ENCODE measurements at places on chromosomes 13 and 19.

GRCh38 chr13:49353908-49354307 is 90.0 kb downstream of the CAB39L start:
- DNase-seq, result no peak

- no peak for DNase-seq
Measured at GRCh38 chr19:13159713-13160112, 9.5 kb downstream of the IER2 start.

- peak; percentile 38 for DNase-seq
Measured at GRCh38 chr19:13150931-13151604, 857 bp downstream of the IER2 start.

- no peak for DNase-seq
Measured at GRCh38 chr13:22076658-22077057, 405.8 kb downstream of the FGF9 start.

DNA sequence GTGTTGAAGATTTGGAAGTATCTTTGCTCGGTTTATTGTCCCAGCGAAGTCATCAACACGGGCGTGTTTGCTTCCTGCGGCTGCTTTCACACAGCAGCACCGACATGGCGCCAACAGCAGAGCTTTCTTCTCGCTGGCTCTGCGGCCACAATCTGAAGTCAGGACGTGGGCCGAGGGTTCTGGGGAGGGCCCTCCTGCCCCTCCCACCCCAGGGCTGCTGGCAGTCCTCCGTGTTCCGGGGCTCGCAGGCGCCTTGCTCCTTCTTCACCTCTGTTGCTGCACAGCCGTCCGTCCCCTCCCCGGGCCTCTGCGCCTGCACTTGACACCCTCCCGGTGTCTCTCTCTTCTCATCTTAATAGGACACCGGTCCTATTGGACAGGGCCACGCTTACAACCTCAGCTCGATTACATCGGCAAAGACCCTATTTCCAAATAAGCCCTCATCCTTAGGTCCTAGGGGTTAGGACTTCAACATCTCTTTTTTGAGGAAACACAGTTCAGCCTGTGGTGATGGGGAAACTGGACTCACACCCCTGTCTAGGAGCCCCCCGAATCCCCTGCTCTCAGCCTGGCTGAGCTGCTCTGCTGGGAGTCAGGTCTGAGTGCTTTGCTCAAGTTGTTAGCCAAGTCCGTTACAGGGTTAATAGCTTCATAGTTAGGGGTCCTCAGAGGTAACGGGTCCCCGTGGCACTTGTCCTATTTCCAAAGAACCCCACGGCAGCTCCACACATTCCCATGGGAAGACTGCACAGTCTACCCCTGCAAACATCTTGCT is 2.7 kb upstream of the TEX29 start:
- DNase-seq, result no peak

GRCh38 chr19:16153582-16154336 is 10.3 kb downstream of the HSH2D start:
- DNase-seq, result no peak

DNA sequence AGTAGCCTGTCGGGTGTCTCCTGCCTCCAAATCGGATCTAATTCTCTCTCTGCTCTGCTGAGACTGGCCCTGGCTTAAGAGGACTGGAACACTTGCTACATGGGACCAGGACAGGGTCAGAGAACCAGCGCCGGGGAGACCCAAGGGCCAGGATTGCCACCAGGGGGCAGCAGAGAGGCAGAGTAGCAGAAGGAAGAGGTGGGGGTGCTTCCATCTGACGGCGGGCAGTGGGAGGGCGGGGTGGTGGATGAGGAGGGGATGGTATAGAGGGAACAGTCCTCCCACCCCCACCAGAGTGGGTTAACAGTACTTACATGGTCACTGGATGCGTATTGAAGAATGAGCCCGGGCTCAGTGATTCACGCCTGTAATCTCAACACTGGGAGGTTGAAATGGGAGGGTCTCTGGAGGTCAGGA is 11.9 kb downstream of the SELENOW start:
- DNase-seq, result peak; percentile 89

GRCh38 chr19:1263188-1263587 is 5.9 kb upstream of the CIRBP start:
- no peak for DNase-seq

GRCh38 chr13:28734906-28735305 is 16.1 kb upstream of the SLC46A3 start:
- no peak for DNase-seq

- no peak for DNase-seq
Measured at GRCh38 chr13:109804654-109805053, 18.3 kb upstream of the IRS2 start.

GRCh38 chr13:79382545-79383275 is 23.3 kb downstream of the RBM26 start:
- DNase-seq, result no peak

DNA sequence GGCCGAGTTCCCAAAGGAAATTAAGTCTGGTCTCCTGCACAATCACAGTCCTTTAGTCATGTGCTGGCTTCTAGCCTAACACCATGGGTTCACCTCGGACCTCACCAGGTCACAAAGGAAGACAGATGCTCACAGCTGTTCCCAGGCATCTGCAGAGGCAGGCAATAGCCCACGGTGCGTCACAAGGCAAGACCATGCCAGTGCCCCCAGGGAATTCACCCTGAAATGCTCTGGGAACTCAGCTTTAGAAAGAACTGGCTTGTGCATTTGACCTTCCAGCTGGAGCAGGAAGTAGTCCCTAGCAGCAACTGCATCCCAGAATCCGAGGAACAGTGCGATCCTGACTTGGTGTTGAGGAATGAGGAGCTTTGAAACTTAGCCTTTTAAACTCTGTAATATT is 96.8 kb upstream of the WASF3 start:
- DNase-seq, result no peak

- peak; percentile 34 for DNase-seq
Measured at GRCh38 chr19:18496167-18496979, 25.5 kb downstream of the ELL start.

DNA sequence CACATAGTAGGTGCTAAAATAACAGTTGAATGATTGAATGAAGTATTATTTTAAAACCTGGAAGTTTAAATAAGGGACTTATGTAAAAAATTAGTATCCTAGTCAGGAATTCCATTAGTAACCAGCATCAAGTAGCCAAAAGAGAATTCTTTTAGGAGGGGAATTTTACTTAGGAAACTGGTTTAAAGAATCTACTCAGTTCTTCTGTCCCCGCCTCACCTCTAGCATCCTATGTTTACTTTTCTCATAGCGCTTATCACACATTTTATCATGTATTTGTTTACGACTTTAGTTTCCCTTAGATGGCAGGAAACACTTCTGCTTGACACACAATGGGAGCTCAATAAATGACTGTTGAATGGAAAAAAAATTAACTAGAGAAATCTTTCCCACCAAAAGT is 229.0 kb downstream of the KLF5 start:
- no peak for DNase-seq

DNA sequence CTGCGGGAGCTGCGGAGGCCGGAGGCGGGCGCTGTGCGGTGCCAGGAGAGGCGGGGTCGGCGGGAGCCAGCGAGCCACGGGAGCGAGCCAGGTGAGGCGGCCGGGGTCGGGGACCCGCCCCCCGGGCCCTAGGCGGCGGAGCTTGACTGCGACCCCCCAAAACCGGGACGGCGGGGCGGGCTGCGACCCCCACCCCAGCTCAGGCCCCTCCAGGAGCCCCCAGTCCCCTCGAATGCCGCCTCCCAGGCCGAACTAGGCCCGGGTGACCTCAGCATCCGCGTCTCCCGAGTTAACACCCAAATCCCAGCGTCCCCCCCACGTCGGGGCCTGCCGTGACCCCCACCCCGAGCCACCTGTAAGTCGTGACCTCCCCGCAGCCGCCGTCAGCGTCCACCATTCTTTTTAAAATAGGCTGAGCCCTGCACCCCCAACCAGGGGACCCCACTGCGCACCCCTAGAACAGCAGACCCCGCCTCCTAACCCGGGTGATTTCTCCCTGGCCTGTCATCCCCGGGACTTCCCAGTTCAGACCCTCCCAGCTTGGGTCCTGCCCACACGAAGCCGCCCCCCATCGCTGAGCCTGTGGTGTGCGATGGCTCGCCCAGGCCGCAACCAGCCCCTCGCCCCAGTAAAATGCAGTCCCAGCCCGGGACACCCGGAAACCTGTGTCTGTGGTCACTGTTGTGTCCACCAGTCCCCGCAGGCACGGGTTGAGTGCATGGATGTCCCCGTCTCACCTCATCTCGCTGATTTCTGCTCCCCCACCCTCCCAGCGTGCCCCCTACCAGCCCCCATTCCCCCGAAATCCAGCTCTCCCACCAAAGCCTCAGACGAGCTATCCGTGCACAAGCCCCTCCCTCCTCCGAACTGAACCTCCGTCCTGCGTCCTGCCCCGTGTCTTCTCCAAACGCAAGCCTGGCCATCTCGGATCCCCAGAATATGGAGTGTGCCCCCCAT is 551 bp downstream of the FZR1 start:
- DNase-seq, result peak; percentile 29

DNA sequence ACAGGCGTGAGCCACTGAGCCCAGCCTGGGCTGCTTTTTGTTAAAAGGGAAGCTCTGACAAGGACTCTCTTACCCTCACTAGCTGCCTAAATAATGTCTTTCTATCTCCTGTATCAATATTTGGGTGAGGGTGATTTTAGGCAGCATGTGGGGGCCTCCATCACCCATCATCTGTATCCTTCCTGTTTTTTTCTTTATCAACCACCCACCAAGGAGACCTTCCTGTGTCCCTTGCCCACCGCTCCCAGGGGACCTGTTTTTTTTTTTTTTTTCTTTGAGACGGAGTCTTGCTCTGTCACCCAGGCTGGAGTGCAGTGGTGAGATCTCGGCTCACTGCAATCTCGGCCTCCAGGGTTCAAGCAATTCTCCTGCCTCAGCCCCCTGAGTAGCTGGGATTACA is 5.4 kb upstream of the NDUFB7 start:
- no peak for DNase-seq

DNA sequence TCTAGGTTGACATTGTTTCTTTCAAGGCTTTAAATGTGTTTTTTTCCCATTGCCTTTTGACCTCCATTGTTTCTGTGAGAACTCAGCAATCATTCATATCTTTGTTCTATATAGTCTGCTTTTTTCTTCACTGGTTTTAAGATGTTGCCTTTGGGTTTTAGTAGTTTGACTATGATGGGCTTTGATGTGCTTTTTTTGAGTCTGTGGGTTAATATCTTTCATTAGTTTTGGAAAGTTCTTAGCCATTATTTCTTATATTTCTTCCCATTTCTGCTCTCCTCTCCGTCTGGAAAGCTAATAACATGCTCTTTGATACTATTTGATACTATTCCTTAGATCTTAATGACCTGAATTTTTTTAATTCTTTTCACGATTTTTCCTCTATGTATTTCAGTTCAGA is 32.7 kb downstream of the CCDC8 start:
- no peak for DNase-seq

DNA sequence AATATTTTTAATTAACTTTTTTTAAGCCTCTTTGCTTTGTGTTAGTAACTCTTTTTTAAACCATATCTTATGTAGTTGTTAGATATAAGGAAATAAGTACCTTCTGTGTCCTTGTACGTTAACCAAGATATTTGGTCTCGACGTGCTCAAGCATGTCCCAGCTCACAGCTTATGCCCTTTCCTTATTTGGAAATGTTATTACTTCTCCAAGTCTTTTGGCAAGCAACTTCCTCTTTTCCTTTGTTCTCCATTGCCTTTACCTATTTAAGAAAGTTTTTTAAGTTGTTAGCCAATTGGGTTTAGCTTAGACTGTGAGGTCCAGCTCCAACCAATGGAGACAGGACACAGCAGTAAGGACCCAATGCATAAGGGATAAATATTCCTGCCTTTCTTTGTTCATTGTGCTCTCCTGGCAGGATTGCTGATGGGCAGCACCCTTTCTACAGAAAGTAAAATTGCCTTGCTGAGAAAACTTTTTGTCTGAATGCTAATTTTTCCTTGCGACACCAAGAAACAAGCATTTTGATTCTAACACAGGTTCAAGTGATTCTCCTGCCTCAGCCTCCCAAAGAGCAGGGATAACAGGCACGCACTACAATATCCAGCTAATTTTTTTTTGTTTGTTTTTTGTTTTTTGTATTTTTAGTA is 5.2 kb downstream of the DKKL1 start:
- DNase-seq, result no peak

DNA sequence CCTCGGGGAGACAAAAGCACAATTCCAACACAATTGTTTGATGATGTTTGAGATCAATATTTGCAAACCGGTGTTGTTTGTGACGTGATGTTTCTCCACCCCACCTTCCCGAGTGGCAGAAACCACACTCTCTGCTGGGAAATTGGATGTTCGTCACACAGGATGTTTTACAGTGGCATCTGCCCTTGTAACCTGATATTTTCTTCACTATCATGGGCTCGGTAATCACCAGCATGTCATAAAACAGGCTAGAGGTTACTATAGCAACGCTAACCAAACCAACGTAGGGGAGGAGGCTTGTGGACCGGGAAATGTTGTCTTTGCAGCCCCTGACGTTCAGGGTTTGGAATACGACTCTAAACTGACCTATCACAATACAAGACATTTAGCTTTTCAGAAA is 454.5 kb downstream of the IRS2 start:
- no peak for DNase-seq

DNA sequence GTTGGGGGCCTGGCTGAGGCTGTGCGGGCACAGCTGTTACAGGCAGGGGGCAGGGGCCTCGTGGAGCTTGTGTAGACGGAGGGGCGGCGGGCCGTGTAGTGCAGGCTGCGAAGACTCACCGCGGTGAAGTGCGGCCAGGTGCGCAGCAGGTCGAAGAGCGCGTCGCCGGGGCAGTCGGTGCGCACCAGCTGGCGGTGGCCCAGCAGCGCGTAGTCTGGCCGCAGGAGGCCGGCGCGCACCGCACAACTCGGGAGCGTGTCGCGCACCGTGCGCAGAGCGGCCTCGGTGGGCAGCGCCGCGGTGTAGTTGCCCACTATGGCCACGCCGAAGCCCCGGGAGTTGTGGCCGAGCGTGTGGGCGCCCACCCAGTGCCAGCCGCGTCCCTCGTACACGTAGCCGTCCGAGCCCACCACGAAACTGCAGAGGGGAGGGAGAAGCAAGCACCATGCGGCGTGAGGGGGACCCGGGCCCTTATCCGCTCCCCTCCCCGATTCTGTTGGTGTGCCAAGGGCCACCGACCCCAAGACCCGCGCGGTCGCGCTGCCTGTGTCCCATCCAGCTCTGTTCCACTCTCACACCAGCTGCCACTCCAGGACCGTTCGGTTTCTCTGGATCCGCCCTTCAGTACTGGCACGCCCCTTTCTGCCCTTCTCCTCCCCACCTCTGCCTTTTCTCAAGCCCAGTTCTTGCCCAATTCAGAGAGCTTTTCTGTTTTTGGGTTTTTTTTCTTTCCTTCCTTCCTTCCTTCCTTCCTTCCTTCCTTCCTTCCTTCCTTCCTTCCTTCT is 5.4 kb upstream of the RASAL3 start:
- peak; percentile 34 for DNase-seq

- DNase-seq, result no peak
Measured at GRCh38 chr19:29590278-29590677, 15.8 kb upstream of the POP4 start.

DNA sequence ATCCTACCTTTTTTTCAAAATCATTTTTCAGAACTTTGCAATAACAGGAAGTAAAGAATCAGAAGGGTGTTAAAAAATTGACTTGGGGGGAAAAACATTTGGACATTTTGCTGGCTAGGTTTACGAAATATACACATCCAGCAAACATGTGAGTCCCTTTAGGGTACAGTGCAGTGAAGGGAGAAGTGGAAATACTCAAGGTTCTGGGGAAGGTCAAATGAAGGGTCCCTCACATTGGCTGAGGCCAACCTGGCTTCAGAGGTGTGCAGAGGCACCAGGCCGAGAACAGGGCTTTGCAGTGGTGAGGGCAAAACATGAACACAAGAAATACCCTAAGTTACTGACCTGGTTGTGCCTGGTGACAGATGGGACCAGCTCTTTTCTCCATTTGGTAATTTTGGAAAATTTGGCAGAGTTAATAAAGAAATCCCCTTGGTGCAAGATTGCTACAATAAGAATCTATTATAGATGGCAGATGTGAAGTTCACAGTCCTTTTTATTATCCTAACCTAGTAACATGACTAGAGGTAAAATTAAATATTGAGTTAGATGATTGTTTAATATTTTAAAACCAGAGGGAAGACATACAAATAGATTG is 1.5 kb upstream of the UPF3A start:
- DNase-seq, result no peak

Data from stimulated activated CD4-positive, alpha-beta T cell treated with anti-CD3 and anti-CD28 coated beads, Interleukin-4, amount 100 ng/mL, for 1 hour (primary cell).